ENCODE measurements at places on chromosomes 11 and 22. TPM values are rescaled to one million over a fixed set of nuclear protein-coding genes. Genes with fewer than 3 reads are reported as not detected.

The NCAM1 gene
- 0.11 TPM for total RNA-seq

The CSNK2A3 gene
- 1.9 TPM for total RNA-seq

The OVCH2 gene
- total RNA-seq = not detected

The FGF19 gene
- 0.09 TPM for total RNA-seq

The MYBPC3 gene
- total RNA-seq = 0.08 TPM

The SLC22A6 gene
- not detected for total RNA-seq

The APOL3 gene
- total RNA-seq = 0.05 TPM

The OVOL1 gene
- 0.05 TPM for total RNA-seq

The PGGHG gene
- 9.1 TPM for total RNA-seq

The TH gene
- not detected for total RNA-seq

The PHLDA2 gene
- 114 TPM for total RNA-seq

The HBD gene
- not detected for total RNA-seq

The CHEK1 gene
- total RNA-seq = 32.4 TPM

The GGT5 gene
- total RNA-seq = 4.6 TPM

The UBASH3B gene
- total RNA-seq = 34.4 TPM

The OR4C13 gene
- not detected for total RNA-seq

The VPREB1 gene
- total RNA-seq = not detected

All from A549 treated with dexamethasone at 1 μM for 4 hours (cell line).